Uterus (tissue), 4 donors: ENCODE measurements at places on chromosomes 2 and 18. TPM values are rescaled to one million over a fixed set of nuclear protein-coding genes. Genes with fewer than 3 reads are reported as not detected.

DNA sequence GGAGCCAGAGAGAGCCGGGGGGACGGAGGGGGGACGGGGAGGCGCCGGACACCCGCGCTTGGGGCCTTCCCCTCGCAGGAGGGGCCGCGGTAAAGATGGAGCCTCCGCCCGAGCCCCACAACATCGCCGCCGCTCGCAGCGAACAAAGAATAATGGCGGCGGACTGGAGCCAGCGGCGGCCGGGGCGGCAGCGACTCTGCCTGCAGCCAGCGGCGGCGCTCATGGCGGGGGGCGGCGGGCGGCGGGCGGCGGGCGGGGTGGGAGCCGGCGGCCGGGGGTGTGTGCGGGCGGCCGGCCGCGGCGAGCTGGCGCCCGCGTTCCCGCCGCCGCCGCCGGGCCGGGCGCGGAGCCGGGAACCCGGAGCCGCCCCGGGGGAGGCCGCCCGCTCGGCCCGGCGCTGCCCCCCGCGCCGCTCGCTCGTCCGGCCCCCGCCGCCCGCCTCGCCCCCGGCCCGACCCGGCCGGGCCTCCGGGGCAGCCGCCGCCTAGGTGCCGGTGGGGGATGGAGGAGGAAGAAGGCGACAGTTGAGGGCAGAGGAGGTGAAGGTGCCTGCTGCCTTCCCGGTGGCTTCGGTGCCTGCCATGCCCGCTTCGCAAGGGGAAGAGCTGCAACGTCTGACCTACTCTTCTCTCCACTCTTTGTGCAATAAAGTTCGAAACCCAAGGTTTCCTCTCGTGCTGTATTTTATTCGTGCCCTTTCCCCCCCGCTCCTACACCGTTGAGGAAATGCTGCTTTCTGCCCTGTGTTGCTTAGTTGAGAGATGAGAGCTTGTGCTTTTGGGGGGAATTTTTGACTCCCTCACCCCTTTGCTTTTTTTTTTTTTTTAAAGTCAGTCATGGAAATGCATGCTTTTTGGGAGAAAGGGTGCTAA, 634 bp downstream of the CREB1 start:
- H3K27ac ChIP-seq: peak overlapping the region; percentile 98
- peak overlapping the region; percentile 72 for H3K4me3 ChIP-seq
- peaks cover 10% of the 10 kb centered on the region for H3K4me1 ChIP-seq
- H3K27me3 ChIP-seq: no peaks in the 10 kb centered on the region
- peak; percentile 31 for DNase-seq

The HTR2B gene
- 4.2 TPM for total RNA-seq

GRCh38 chr2:207328944-207329386, 163.2 kb upstream of the KLF7 start:
- H3K27me3 ChIP-seq: no peaks in the 10 kb centered on the region
- no peak overlapping the region for H3K27ac ChIP-seq
- H3K4me3 ChIP-seq: no peak overlapping the region
- H3K36me3 ChIP-seq: no peaks in the 10 kb centered on the region
- no peak for DNase-seq

The FAM124B gene
- 4.6 TPM for total RNA-seq

- H3K4me1 ChIP-seq: no peaks in the 10 kb centered on the region
- no peaks in the 10 kb centered on the region for H3K36me3 ChIP-seq
- H3K27ac ChIP-seq: no peak overlapping the region
- no peak for DNase-seq
- H3K27me3 ChIP-seq: no peaks in the 10 kb centered on the region
- no peak overlapping the region for H3K4me3 ChIP-seq
Observed at GRCh38 chr18:57343833-57344232, 8.5 kb upstream of the ST8SIA3 start.

DNA sequence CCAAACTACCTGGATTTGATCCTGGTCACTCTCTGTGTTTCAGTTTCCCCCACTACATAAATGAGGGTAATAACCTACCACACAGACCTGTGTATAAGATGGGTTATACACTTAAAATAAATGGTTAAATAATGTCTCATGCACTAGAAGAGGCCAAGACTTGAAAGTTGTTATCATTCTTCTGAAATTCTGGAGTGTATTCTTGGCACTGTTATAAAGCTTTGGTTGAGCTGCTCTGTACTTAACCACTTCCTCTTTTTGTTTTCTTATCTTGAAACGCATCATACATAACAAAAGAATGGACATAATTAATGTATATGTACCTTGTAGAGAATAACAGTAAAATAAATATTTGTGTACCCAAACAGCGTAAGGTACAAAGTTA, 281.0 kb downstream of the AFF3 start:
- H3K27ac ChIP-seq: no peak overlapping the region
- no peak for DNase-seq
- H3K4me3 ChIP-seq: no peak overlapping the region
- no peaks in the 10 kb centered on the region for H3K27me3 ChIP-seq
- H3K36me3 ChIP-seq: no peaks in the 10 kb centered on the region
- no peaks in the 10 kb centered on the region for H3K4me1 ChIP-seq

DNA sequence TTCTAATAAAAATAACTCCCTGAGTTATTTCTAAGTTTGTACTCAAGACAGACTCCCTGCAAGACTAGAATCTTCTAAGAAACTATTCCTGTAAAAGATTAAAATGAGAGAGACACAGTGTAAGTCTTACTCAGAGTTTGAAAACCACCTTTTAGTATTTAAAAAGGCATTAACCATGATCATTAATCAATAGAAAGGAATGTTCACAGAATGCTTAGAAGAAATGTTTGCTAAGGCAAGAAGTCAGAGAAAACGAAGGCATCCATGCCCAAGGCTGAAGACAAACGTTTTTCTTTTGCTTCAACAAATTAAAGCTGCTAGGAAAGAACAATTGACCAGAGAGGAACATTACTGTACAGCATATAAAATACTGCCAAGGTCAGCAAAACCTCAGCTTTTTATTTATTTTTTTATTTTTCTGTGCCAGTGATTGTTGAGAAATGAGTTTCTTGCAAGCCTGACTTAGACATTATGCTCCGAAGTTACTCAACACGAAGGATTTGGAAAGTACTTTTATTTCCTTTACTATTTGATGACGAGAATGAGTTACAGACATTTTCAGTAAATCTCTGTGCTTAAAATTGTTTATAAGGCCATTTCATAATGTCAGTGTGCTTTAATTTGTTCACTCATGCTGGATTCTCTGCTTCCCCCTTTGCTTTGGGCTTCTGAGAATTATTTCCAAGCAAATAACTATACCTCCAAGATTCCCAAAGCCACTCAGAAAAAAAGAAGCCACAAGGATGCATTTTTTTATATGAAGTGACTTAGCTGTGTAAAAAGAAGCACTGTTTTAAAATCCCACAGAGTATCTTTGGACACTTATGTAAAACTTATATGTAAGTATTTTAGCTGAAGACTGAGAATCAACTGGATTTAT, 20.5 kb downstream of the RND3 start:
- no peaks in the 10 kb centered on the region for H3K36me3 ChIP-seq
- no peaks in the 10 kb centered on the region for H3K27me3 ChIP-seq
- peak overlapping the region; percentile 63 for H3K27ac ChIP-seq
- no peak for DNase-seq
- no peak overlapping the region for H3K4me3 ChIP-seq

DNA sequence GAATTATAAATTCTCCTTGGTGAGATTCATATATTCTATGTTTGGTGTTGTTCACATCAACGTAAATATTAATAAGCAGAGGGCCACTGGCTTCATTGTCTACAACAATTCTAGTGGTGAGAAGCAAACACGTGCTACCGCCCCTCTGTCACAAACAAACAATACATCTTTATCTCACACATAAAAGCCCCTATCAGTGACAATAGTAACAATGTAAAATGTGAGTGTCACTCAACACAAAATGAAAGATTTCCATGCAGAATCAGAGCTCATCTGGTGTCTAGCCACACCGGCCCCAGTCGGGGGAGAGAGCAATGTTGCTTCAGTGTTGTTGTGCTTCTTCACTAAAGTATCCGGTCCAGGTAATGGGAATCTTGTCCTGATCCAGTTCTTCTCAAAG, 932.6 kb downstream of the SOCS6 start:
- no peaks in the 10 kb centered on the region for H3K36me3 ChIP-seq
- no peaks in the 10 kb centered on the region for H3K27me3 ChIP-seq
- H3K27ac ChIP-seq: no peak overlapping the region
- H3K4me3 ChIP-seq: no peak overlapping the region

DNA sequence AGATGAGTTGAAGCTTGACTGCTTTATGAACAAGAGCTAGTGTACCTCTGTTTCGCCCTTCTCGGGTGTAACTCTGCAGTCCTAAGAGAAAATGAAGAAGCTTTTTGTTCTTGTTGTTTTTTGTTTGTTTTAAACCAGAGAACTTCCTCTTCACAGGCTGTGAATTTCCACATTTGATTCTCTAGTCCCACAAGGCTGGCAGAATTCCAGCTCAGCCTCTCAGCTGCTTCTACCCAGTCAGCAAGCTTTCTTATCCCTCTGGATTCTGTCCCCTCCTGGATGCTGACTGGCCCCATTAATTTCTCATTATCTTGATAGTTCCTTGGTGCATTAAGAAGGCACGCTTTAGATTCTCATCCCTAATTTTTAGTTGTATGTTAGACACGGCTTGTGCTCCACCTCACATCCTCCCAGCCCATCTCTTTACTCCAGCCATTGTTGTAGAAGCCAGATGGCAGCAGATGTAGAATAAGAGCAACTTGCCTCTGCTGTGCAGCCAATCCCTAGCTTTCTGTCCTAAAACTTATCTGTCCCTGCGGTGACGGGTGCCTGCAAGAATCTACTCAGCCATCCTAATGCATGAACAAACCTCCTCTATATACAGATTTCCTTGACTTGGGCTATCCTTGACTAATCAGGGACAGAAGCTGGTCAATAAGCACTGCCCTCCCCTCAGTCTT, 12.3 kb upstream of the RESP18 start:
- H3K36me3 ChIP-seq: no peaks in the 10 kb centered on the region
- DNase-seq: no peak
- H3K27me3 ChIP-seq: no peaks in the 10 kb centered on the region
- no peak overlapping the region for H3K27ac ChIP-seq

DNA sequence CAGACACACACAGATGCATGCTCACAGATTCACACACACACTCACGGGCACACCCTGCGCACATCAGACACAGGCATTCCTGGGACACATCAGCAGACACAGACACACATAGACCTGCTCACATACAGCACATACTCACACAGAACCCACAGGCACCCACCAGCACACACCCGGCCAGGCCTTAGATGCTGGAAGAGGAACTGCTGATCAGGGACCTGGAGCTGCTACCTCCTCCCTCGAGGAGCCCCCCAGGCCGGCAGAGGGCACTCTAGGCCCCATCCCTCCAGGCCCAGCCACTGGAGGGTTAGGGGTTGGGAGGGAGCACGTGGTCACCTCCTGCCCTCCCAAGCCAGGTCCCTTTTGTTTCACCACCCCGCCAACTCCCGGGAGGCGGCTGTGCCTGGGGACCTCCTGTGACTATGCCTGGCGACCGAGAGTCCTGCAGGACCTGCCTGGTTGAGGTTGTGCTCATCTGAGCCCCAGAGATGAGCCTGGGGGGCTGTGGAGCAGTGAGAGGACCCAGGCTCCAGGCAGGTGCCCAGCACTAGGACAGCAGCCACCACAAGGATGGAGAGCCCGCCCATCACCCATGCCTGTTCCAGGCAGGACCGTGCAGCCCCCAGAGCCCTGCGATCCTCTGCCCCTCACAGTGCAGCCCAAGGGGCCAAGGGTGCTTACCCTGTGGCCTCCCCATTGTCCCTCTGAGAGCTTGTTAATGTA, 21.0 kb upstream of the PTMA start:
- DNase-seq: no peak
- H3K4me1 ChIP-seq: no peaks in the 10 kb centered on the region
- H3K4me3 ChIP-seq: no peak overlapping the region

- no peak overlapping the region for H3K4me3 ChIP-seq
- no peaks in the 10 kb centered on the region for H3K36me3 ChIP-seq
- no peak overlapping the region for H3K27ac ChIP-seq
- H3K27me3 ChIP-seq: no peaks in the 10 kb centered on the region
Observed at GRCh38 chr18:50092245-50092805, 102.6 kb downstream of the MYO5B start.

The CRYGD gene
- not detected for total RNA-seq

DNA sequence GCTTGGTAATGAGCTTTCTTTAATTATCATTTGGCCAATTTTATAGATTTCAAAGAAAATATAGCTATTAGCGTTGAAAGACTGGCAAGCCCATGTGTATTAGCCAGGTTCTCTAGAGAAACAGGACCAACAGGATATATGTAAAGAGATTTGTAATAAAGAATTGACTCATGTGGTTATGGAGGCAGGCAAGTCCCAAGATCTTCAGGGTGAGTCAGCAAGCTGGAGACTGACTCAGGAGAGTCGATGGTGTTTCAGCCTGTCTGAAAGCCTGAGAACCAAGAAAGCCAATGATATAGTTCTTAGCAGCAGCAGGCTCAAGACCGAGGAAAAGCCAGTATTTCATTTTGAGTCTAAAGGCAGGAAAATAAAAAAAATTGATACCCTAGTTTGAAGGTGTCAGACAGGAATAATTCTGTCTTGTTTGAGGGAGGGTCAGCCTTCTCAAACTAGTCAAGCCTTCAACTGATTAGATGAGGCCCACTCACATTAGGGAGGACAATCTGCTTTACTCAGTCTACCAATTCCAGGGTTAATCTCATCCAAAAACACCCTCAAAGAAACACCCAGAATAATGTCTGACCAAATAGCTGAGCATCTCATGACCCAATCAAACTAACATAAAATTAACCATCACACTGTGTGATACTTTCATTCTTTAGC, 78.3 kb upstream of the CRIM1 start:
- no peaks in the 10 kb centered on the region for H3K27me3 ChIP-seq
- H3K27ac ChIP-seq: no peak overlapping the region
- no peak overlapping the region for H3K4me3 ChIP-seq
- no peak for DNase-seq
- H3K36me3 ChIP-seq: no peaks in the 10 kb centered on the region
